ENCODE measurements at places on chromosomes 5 and 9.

- no peaks in the 10 kb centered on the region for H3K36me3 ChIP-seq
- no peaks in the 10 kb centered on the region for H3K4me1 ChIP-seq
- no peak for DNase-seq
- H3K27me3 ChIP-seq: no peaks in the 10 kb centered on the region
Measured at GRCh38 chr9:134807716-134808446, 72.7 kb upstream of the FCN2 start.

DNA sequence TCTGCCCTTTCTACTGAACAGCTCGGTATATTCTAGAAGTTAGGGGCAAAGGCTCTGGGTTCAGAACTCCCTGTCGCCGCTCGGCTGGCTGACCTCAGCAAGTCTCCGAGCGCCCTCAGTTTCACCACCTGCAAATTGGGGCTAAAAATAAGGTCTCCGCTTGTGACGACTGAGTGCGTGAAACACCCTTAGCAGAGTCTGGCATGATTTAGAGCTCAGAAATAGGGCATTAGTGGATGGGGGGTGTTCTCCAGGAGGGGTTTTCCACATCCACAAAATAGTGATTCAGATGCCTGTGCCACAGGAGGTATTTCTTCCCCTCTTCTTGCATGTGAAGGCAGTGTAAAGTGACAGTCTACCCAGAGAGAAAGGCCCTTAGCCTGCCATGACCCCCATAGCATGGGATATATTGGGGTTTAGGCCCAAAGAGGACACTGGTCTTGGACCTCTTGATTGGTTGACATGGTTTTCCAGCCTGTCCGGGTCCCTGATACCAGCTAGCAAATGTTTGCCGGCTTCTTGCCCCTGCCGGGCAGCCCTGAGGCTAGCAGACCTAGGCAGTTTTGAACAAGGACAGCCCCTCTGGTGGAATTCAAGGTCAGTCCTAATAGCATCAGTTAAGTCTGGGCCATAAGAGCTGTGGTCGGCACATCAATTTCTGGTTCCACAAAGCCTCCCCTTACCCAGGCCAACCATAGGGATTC lies 1.4 kb downstream of the ERGIC1 start:
- no peaks in the 10 kb centered on the region for H3K36me3 ChIP-seq
- peak overlapping the region; percentile 79 for H3K27ac ChIP-seq
- H3K4me1 ChIP-seq: peaks cover 37% of the 10 kb centered on the region
- DNase-seq: no peak

DNA sequence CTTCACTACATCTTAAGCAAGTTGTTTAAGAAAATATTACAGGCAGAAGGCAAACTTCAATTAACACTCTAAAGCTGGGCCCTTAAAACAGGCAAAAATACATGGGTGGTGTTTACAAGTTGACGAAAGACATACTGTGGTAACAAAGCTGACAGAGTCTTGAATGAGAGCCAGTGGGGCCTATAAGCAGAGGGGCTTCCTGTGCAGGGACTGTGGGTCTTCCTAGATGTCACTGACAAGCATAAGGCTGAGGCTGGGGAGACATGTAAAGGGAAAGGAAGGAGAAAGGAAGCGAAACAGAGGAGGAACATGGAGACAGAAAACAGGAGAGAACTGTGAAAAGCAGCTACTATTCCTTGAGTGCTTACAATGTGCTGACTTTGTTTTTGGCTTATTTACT lies 308.0 kb upstream of the RPS23 start:
- H3K27me3 ChIP-seq: no peaks in the 10 kb centered on the region
- H3K4me1 ChIP-seq: no peaks in the 10 kb centered on the region
- no peak for DNase-seq
- no peaks in the 10 kb centered on the region for H3K36me3 ChIP-seq
- H3K27ac ChIP-seq: no peak overlapping the region

- no peak overlapping the region for H3K4me3 ChIP-seq
- DNase-seq: no peak
- H3K4me1 ChIP-seq: no peaks in the 10 kb centered on the region
- H3K27me3 ChIP-seq: no peaks in the 10 kb centered on the region
Measured at GRCh38 chr9:106503759-106504158, 359.2 kb upstream of the ZNF462 start.

DNA sequence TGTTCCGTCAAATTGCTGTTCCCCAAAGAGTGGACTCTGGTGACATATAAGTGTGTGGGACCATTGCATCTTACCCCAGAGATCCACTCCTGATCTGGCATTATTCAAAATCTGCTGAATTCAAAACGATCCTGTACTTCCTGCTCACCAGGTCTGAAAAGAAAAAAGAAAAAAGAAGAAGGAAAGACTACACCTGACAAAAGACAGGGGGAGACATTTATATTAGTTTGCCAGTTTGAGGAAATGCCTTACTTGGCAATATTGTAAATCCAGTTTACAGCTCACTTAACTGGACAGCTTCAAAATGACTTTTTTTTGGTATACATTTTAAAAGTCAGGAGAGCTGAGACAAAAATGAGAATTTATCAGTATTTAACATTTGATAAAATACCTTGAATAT lies 15.0 kb upstream of the GRHPR start:
- H3K27me3 ChIP-seq: no peaks in the 10 kb centered on the region
- peaks cover 19% of the 10 kb centered on the region for H3K4me1 ChIP-seq
- H3K27ac ChIP-seq: no peak overlapping the region
- no peak for DNase-seq
- no peak overlapping the region for H3K4me3 ChIP-seq
- H3K36me3 ChIP-seq: no peaks in the 10 kb centered on the region

GRCh38 chr9:69122549-69123141 lies 51.4 kb upstream of the TJP2 start:
- no peaks in the 10 kb centered on the region for H3K27me3 ChIP-seq
- H3K36me3 ChIP-seq: no peaks in the 10 kb centered on the region
- no peak for DNase-seq
- H3K4me3 ChIP-seq: peak overlapping the region; percentile 92
- no peak overlapping the region for H3K27ac ChIP-seq
